ENCODE measurements at places on chromosomes 1 and 21.
A peak's percentile ranks its signal among the peaks of the same experiment; 100 is the strongest.

DNA sequence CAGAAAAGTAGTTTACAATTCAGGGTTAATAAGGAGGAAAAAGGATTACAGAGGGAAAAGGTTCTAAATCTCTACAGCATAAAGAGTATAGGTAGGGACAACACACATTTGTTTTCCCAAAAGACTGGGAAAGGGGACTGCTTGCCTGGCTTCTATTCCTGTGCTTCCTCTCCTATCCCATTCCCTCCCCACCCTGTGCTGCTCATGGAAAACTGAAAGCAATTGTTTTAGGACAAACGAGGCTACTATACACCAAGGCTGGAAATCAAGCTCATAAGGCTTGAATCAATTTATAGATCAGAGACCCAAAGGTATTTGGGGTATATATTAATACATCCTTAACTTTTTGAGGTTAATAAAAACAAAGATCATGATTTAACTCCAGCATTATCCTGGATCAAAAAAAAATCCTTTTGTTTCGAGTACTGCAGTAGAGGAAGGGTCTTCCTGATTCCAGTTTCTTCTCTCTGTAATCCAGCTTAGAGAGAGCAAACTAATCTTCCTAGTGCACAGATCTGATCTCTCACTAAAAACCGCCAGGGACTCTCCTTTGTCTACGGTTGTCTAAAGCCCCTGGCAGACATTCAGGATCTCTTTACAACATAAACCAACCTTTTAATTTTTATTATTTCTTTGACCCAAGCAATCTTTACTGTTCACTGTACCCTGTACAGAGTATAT, 37.4 kb upstream of the A3GALT2 start:
- DNase-seq = no peak

- DNase-seq = peak; percentile 71
Observed at GRCh38 chr1:152654110-152654509, 9.1 kb upstream of the LCE2D start.

DNA sequence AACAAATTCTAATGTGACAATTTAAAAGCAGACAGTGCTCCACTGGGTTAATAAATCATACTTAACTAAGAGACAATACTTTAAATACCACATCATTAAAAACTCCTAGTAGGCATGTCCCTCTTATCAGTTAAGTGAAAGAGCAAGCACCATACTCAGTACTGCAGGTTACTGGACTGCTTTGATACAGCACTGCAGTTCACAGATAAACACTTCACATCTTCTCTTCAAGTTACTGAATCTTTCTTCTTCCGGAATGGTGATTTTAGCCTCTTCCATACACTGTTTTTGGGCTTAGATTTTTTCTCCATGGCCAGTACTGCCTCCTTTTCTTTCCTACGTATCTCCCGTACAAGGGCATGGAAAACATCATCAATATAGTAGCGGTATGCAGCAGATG, 11.0 kb downstream of the RIT1 start:
- DNase-seq = no peak

DNA sequence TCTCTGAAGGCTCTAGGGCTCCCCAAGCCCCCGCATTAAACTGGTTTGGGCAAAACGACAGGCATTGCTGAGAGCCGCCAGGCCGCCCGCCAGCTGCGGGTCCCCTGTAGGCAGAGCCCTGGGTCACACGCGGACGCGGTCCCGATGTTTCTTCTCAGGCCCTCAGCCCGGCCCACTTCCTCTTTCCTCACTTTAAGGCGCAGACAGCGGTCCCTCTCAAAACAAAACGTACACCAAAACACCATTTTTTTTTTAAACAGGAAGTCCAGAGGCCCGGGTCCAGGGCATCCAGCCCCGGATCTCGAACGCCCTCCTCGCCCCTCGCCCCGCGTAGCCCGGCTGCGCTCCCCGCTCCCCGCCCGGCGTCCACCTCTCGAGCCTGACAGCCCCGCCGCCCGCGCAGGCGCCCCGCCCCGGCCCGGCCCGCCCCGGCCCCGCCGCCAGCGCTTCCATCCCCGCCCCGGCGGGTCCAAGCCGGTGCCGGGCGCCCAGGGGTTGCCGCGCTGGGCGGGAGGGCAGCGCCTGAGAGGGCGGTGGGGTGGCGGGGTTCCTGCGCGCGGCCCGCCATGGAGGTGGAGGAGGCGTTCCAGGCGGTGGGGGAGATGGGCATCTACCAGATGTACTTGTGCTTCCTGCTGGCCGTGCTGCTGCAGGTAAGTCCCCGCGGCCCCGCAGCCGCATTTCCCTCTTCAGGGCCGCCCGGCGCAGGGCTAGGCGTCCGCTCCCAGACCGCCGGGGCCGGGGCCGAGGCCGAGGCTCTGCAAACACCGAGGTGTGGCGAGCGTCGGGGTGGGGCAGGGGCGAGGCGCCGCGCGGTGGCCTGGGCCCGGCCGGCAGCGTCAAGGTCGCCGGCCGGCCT, at the start of gene SLC22A15:
TSS of gene SLC22A15 (plus strand) at position 452 of the 859 bp plus-strand sequence. CDS start at position 567, 115 bp downstream.
- DNase-seq = peak; percentile 86
